Bronchial epithelial cell (primary cell): ENCODE measurements at places on chromosomes 1 and 21.
A peak's percentile ranks its signal among the peaks of the same experiment; 100 is the strongest.

DNA sequence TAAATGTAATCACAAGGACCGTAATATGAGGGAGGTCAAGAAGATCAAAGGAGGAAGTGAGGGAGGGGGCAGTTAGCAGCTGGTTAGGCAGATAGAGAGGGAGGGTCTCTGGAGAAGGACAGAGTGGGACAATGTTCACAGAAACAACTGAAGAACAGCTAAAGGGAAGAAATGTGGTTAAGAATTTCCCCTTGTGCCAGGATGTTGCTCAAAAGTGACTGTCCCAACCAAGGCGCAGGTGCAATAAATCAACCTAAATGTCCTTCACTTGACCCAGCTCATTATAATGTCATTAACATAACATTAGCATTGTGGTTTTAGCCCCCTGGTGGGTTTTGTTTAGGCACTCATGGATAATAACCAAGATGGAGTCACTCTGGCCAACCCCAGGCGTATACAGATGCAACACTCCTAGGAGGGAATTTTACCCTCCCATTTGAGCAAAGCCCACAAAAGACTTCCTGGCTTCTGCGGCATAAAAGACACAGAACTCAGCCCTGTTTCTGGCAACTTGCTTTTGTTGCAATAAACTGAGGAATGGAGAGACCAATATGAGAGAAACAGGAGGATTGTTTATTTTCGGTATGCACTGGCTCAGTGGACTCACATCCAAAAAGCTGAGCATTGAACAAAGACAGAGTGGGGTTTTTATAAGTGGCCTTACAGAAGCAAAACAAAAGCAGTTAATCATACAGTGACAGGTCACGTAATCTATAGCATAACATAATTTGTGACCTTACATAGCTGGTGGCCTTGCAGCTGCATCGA, 7.3 kb upstream of the CA6 start:
- no peak for DNase-seq

DNA sequence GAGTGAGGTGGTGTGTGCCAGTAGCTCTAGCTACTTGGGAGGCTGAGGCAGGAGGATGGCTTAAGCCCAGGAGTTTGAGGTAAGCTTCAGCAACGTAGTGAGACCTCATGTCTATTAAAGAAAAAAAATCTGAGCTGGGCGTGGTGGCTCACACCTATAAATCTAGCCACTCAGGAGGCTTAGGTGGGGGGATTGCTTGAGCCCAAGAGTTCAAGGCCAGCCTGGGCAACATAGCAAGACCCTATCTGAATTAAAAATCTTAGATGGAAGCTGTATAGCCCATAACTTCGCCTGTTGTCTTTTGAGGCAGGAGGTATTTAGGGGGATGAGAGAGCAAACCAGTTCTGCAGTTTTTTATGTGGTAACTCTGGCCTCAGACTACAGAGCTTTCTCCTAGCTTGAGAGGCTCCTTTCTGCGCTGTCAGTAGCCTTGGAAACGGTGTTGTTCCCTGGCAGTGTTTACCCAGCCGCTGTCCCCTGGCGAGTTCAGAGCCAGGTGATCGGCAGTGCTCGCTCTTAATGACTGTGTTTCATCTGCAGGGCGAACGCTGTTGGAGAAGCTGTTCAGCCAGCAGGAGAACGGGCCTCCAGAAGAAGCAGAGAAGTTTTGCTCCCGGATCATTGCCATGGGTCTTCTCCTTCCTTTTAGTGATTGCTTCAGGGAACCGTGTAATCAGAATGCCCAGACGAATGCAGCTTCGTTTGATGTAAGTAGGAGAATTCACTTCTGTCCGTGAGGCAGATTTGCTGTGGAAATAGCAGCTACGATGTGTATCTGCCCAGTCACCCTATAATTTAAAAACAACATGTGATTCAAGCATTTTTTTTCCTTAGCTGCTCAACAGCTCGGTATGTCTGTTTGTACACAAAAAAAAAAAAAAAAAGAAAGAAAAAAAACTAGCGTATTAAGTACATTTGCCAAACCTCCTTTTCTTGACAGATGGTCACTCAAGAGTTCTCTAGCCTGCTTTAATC, 31.2 kb downstream of the FMN2 start:
- no peak for DNase-seq

DNA sequence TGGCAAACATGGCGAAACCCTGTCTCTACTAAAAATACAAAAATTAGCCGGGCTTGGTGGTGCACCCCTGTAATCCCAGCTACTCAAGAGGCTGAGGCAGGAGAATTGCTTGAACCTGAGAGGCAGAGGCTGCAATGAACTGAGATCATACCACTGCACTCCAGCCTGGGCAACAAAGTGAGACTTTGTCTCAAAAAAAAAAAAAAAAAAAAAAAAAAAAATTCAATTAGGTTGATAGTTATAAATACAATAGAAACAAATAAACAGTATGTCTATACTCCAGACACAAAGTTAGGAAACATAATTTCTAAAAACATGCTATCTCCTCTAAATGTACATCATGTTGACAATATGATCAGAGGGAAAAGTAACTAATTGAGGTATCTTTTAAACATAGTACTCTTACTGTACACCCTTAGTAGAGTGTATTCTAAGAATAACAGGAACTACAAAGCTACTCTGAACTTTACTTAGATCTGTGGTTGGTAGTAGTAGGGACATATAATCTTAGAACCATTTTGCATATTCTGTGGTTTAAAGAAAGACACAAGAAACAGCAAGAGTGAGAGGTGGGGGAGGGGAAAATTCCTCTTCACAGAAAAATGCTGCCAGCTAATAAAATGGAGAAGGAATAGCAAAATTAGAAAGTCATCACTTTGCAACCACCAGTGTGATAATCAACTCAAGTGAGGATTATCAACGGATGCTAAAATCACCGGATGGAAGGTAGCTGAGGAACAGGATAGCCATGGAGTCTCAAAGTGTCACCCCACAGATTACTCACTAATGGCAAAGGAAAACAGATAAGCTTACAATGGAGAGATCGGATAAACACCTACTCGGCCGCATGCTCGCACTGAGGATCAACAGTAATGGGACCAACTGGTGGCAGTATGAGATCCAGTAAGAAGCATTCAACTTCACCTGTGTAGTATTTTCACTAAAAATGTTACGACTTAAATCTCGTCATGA, 35.0 kb downstream of the MTOR start:
- no peak for DNase-seq

DNA sequence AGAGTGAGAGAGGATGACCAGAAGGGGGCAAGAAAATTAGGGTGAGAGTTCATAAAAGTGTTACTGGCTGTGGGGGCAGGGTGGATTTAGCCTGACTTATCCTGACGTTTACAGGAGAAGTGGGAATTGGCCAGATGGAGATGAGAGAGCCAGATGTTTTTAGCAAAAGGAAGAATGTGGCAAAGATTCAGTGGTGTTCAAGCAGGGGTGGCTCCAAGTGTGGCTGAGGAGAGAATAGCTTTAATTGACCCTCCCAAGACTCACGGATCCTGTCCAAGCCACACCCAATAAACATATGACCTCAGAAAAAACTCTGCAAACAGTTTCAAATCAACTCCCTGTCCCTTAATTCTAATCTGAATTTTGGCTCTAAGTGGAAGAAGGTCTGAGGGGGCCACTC, 35.2 kb upstream of the EDEM3 start:
- DNase-seq, result no peak

GRCh38 chr1:17616731-17617279, 77.3 kb downstream of the ARHGEF10L start:
- peak; percentile 17 for DNase-seq

- no peak for DNase-seq
These were observed 251.6 kb upstream of the FAM78B start for GRCh38 chr1:166418344-166418933.

DNA sequence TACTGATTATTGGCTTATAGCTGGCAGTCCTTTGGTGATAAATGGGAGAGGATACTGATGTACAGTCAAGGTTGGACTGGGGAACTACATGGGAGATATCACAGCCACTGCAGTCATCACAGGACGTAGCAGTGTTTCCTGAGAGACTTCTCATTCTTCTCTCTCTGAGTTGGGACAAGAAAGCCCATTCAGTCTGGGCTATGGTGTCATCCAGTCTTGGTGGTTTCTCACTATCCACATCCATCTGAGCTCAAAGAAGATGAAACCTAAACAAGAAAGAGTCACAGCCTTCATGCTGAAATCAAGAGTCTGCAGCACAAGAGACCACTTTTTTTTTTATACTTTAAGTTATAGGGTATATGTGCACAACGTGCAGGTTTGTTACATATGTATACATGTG, 12.8 kb upstream of the CD53 start:
- DNase-seq, result no peak

GRCh38 chr1:68565923-68566322, 69.0 kb upstream of the DEPDC1 start:
- no peak for DNase-seq

GRCh38 chr1:116431870-116432500, 58.9 kb downstream of the ATP1A1 start:
- DNase-seq, result no peak

- peak; percentile 91 for DNase-seq
These were observed 31.4 kb downstream of the STPG1 start for GRCh38 chr1:24382165-24382577.

- DNase-seq, result no peak
These were observed 13.8 kb downstream of the TTC13 start for GRCh38 chr1:230964896-230965295.

GRCh38 chr1:109298666-109299557, 7.9 kb downstream of the MYBPHL start:
- peak; percentile 77 for DNase-seq

GRCh38 chr1:155320661-155321617, at the start of gene RUSC1:
Gene RUSC1, plus strand, starts transcription at chr1:155320894. Its CDS starts 880 bp downstream, at chr1:155321774.
- peak; percentile 58 for DNase-seq

GRCh38 chr1:54934869-54935268, 45.6 kb upstream of the TMEM61 start:
- peak; percentile 83 for DNase-seq

GRCh38 chr1:66386712-66387111, 147.2 kb upstream of the SGIP1 start:
- DNase-seq, result no peak

GRCh38 chr1:14109276-14109635, 409.3 kb downstream of the PRDM2 start:
- no peak for DNase-seq

GRCh38 chr1:41739061-41739955, 179.4 kb downstream of the HIVEP3 start:
- peak; percentile 73 for DNase-seq

GRCh38 chr1:60969971-60970509, 112.3 kb upstream of the NFIA start:
- peak; percentile 42 for DNase-seq

- DNase-seq, result no peak
These were observed 8.6 kb downstream of the WLS start for GRCh38 chr1:68223687-68224086.

- peak; percentile 20 for DNase-seq
These were observed 374.6 kb upstream of the RUNX1 start for GRCh38 chr21:35423709-35424108.

GRCh38 chr21:46194374-46195334, 10.4 kb upstream of the SPATC1L start:
- no peak for DNase-seq

- DNase-seq, result peak; percentile 34
These were observed 45.3 kb upstream of the CRB1 start for GRCh38 chr1:197222780-197223179.

DNA sequence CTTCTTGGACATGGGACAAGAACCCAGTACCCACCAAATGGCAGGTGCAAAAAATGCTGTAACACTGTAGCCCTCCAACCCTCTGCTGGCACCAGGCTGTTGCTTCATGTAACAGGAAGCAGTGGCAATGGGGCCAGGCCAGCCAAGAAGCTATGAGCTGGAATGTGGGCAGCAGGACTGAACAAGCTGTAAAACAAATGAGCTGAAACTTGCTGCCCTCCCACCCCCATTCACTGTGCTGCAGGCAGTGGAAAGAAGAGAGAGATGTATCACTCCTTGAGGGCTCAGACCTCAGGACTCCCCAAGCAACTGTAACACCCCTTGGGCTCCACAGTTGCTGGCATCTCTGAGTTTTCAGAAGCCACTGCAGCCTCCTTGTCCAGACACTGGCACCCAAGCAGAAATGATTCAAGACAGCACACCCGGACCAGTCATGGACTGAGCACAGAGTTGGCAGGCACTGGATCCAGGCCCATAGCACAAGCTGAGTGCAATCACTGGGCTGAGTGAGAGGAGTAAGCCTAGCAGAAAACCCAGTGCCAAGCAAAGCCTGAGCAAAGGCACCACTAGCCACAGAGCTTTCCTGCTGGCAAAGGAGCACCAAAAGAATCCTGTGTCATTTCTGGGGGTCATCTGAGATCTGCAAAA, 321.4 kb upstream of the CXADR start:
- no peak for DNase-seq

GRCh38 chr1:107942814-107943213, 22.2 kb downstream of the VAV3 start:
- DNase-seq, result no peak

DNA sequence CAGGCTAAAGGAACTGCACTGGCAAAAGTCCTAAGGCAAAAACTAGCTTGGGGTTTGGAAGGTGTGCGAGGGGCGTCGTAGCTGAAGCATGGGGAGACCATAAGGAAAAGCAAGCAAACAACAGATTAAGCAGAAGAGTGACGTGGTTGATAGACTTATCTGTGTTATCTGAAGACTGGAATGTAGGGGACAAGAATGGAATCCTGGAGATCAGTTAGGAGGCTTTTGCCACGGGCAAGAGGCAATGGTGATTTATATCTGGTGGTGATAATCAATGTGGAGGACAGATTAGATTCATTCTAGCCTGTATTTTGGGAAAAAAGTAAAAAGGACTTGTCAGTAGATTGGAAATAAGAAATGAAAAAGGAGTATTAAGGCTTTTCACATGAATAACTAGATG, 97.4 kb downstream of the ITSN1 start:
- DNase-seq, result no peak

DNA sequence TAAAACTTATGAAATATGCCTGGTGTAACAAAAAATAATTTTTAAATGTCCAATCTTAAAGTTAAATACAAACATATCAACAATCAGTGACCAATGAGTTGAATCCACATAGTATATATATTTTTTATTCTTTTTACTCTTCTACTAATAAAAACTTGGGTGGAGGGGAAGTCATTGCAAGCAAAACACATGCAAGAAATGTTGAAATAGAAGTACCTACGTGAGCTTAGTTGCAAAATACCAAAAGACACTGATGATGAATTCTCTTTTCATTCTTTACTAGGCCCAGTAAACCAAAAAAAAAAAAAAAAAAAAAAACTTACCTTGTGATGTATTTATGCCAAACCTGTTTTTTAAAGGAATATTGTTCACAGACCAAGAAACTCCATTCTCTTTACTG, 26.4 kb upstream of the PLA2G4A start:
- DNase-seq, result no peak

DNA sequence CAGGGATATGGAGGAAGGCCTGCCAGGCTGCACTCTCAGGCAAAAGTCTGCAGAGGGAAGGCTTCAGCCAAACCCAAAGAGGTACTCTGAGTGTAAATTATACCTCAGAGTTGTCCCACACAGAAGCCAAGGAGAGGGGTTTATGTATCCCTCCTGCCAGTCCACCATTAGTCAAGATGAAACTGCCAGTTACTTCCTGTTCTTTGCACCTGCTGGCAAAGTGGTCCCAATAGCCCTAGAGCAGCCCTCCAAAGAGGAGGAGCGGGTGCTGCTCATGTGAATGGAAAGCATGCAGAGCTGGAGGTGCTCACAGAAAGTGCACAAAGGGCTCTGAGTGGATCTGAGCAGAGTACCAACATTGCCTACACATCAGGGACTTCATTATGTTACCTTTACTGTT, 37.1 kb upstream of the MCOLN3 start:
- no peak for DNase-seq
